ENCODE measurements at places on chromosomes 4 and X.

DNA sequence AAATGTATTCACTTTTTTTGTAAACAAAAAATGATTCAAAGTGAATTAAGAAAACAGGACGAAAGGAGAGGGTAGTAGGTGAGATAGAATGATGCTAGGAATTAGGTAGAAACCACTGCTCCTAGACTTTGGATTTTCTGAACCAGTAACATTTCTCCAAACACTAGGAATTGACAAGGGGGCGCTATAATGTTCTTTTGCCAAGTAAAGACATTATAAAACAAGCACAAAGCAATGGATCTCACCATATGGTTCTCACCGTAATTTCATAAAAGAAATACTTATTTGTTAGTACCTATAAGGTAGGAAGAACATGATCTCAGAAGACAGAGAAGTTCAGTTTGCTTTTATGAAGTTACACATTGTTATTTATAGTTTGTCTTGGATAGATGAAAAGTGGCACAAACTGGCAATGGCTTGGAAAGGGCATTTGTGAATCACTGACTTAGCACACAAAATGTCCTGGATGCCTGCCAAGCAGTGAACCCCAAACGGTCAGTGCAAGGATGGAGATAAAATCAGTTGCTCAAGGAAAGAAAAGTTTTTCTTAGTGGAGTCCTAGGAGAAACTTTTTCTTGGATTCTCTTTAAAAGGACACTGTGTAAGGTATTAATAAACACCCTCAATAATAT is 8.1 kb upstream of the TBC1D1 start:
- peaks cover 1% of the 10 kb centered on the region for H3K36me3 ChIP-seq
- peaks cover 12% of the 10 kb centered on the region for H3K4me1 ChIP-seq
- H3K27ac ChIP-seq = no peak overlapping the region
- DNase-seq = no peak
- H3K4me3 ChIP-seq = no peak overlapping the region
- H3K27me3 ChIP-seq = peaks cover 5% of the 10 kb centered on the region

- H3K4me3 ChIP-seq = peak overlapping the region; percentile 97
- H3K27me3 ChIP-seq = no peaks in the 10 kb centered on the region
- peak; percentile 82 for DNase-seq
- H3K4me1 ChIP-seq = peaks cover 59% of the 10 kb centered on the region
- peak overlapping the region; percentile 93 for H3K27ac ChIP-seq
Measured at GRCh38 chr4:10115797-10116568, 616 bp downstream of the WDR1 start.

DNA sequence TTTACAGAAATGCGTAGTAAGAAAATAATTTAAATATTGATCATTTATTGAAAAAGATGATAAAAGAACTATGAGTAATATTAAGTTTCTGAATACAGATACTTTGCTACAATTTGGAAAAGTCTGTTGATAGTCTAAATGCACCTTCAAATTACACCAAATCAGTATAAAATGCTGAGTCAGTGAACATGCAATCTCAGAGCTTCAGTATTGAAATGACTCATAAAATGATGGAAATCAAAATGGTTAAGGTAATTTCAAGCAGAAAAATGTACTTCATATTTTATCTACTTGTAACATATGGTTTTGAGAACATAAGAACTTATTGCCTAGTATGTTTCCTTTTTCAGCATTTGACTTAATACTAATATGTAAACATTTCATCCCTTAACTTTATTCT is 448.2 kb downstream of the PCDH10 start:
- no peak overlapping the region for H3K4me3 ChIP-seq
- no peaks in the 10 kb centered on the region for H3K36me3 ChIP-seq
- H3K27ac ChIP-seq = no peak overlapping the region
- H3K4me1 ChIP-seq = no peaks in the 10 kb centered on the region

DNA sequence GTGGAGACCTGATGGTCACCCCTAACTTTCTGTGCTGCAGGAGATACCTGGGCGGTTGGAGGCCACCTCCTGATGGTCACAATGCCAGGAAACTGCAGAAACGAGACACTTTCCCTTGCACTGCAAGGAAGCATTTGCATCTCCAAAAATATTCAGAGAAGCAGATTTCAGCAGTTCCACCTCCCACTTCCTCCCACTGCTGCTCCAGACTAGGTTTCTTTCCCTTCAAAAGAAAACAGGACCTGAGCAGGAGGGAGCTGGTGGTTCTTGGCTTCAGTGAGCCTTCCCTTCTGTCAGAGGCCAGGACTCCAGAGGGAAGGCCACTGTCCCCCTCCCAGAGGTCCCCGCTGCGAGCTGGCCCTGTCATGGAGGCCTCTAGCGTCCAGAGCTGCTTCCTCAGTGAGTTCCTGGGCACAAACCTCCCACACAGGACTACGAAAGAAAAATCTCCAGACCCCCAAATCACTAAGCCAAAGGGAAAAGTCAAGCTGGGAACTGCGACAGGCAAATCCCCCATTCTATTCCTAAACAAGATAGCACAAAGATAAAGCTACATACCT is 35.9 kb downstream of the GPM6B start:
- no peak overlapping the region for H3K27ac ChIP-seq
- no peak overlapping the region for H3K4me3 ChIP-seq
- DNase-seq = no peak

DNA sequence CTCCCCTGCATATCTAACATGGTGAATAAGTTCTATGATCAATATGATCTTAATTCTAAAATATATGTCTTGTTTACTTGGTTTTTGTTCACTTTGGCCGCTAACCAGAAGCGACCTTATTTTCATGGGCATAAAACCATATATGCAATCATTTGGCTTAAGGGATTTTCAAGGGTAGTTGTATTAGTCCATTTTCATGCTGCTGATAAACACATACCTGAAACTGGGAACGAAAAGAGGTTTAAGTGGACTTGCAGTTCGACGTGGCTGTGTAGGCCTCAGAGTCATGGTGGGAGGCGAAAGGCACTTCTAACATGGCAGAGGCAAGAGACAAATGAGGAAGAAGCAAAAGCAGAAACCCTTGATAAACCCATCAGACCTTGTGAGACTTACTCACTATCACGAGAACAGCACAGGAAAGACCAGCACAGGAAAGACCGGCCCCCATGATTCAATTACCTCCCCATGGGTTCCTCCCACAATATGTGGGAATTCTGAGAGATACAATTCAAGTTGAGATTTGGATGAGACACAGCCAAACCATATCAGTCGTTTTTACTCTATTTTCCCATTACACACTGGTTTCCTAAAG is 114.3 kb upstream of the CPEB2 start:
- H3K27me3 ChIP-seq = peaks cover 12% of the 10 kb centered on the region
- H3K4me1 ChIP-seq = no peaks in the 10 kb centered on the region
- H3K4me3 ChIP-seq = no peak overlapping the region
- H3K36me3 ChIP-seq = no peaks in the 10 kb centered on the region
- no peak overlapping the region for H3K27ac ChIP-seq
- no peak for DNase-seq

DNA sequence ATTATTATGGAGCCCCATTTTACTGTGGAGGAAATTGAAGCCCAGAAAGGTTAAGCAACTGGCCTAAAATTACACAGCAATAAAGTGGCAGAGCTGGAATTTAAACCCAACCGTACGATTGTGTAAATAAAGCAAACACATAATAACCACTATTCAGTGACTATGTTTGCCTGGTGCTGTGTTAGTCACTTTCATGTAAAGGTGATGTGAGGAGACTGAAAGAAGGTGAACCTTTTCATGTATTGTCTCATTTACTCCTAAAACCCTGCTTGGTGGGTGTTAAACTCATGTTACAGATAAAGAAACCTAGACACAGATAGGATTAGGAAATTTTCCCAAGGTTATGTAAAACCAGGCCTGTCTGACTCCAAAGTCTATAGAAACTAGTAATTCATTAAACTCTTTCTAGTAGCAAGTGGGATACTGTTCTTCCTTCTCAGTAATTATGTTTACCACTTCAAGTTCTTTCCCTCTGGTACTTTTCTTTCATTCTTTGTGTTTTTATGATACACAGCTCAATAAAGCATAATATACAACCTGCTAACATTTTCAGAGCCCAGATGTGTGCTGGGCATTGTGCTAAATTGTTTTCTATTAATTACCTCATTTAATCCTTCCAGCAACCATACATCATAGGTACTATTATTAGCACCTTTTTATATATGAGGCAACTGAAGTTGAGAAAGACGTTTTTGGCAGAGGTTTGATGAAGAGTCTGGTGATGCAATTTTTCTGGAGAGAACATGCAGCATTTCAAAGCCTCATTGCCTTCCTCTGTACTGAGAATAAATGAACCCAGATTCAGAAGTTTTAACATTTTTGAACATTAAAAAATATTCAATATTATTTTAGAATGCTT is 202.7 kb downstream of the SPRY1 start:
- H3K27me3 ChIP-seq = no peaks in the 10 kb centered on the region
- peaks cover 17% of the 10 kb centered on the region for H3K36me3 ChIP-seq
- peak overlapping the region; percentile 83 for H3K27ac ChIP-seq
- H3K4me1 ChIP-seq = peaks cover 53% of the 10 kb centered on the region
- H3K4me3 ChIP-seq = peak overlapping the region; percentile 35
- no peak for DNase-seq

DNA sequence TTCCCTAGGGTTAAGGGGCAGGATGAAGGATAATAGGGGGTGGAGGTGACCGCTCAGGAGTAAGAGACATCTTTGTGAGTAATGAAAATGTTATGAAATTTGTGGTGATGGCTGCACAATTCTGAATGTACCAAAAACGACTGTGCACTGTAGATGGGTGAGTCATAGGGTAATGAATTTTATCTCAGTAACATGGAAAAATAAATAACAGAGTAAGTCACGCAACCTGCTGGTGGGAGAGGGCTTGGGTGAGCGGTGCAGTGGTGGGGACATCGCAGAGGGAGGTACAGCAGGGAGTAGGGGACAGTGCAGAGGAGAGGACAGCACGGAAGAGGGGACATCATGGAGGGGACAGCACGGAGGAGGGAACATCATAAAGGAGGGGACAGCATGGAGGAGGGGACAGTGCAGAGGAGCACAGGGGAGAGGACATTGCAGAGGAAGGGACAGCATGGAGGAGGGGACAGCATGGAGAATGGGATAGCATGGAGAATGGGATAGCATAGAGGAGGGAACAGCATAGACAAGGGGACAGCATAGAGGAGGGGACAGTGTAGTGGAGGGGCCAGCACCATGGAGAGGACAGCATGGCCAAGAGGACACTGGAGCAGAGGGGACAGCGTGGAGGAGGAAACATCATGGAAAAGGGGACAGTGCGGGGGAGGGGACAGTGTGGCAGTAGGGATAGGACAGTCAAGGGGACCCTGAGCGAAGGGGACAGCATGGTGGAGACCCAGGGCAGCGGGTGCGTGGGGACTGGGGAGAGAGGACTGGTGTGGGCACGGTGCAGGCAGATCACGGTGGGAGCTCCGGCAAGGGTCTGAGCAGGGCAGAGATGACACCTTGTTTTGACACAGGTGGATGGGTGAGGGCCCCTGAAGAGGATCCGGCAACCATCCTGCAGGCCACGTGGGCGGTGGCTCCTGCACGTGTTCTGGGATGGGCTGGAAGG is 68.5 kb upstream of the MXD4 start:
- no peaks in the 10 kb centered on the region for H3K4me1 ChIP-seq
- DNase-seq = no peak
- no peaks in the 10 kb centered on the region for H3K36me3 ChIP-seq

DNA sequence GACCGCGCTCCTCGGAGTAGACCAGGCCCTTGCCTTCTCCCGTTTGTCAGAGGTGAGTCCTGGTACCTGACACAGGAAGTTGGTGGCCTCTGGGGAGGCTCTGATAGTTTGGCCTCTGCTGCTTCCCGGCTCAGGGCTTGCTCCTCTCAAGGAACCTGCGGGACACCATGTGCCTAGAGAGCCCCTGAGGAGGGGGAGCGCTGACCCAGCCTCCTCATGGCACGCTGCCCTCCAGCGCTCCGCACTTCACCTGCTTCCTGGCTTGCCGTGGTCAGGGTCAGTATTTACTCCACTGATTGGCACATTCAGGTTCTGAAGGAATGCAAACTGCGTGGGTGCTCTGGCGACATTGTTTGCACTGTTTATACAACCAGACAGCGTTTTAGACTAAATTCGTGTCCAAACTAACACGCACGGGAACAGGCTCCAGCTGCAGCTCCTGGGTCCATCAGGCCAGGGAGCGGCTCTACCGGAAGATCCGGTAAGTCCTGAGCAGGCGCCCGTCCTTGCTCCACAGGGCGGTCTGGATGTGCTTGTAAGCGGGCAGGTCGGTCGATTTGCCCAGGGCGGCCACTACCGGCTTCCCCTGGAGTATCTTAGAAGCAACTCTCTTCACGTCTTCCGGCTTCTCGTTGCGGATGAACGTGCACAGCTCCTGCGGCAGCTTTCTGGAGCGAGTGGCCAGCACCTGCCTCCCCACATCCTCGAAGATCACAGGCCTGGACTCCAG is 121.6 kb upstream of the GRID2 start:
- no peaks in the 10 kb centered on the region for H3K36me3 ChIP-seq
- DNase-seq = no peak
- H3K27ac ChIP-seq = no peak overlapping the region
- H3K4me1 ChIP-seq = no peaks in the 10 kb centered on the region

GRCh38 chrX:123685232-123685631 is 47.6 kb downstream of the THOC2 start:
- no peak overlapping the region for H3K27ac ChIP-seq
- peaks cover 29% of the 10 kb centered on the region for H3K36me3 ChIP-seq
- H3K4me3 ChIP-seq = no peak overlapping the region
- no peaks in the 10 kb centered on the region for H3K27me3 ChIP-seq
- DNase-seq = no peak

DNA sequence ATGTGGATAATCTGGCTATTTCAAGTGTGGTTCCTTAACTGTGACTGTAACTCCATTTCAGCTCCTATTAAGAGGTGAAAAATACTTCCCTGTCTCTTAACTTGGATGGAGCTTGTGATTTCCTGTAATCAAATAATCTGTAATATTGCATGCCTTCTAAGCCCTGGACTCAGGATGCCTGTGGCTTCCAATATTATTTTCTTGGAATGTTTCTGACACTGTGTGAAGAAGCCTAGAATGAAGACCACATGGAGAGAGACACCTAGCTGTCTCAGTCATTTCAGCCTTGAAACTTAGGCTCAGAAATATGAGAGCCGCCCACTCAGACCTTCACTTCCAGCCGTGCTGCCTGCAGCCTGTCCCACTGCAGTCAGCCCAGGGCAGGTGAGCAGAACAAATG is 544.3 kb downstream of the TRIML1 start:
- no peaks in the 10 kb centered on the region for H3K27me3 ChIP-seq
- H3K36me3 ChIP-seq = no peaks in the 10 kb centered on the region
- no peak for DNase-seq
- no peak overlapping the region for H3K4me3 ChIP-seq
- H3K4me1 ChIP-seq = no peaks in the 10 kb centered on the region

DNA sequence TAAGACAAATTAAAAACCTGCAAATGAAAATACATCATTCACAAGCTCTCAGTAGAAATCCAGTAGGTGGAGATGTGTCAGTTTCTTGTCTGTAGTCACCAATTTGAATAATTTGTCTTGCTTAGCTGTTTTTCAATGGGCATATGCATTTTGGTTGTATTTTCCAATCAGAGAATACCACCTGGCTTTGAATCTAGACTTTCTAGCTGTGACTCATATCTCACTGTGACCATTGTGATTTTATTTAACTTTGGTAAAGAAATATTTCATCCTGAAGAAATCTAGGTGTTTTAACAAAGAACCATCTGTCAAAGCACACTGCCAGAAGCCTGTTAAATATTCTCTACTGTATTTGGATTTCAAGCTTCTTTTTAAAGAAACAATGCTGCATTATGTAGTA is 1650.6 kb upstream of the IGFBP7 start:
- H3K4me1 ChIP-seq = no peaks in the 10 kb centered on the region
- no peak overlapping the region for H3K4me3 ChIP-seq
- no peaks in the 10 kb centered on the region for H3K36me3 ChIP-seq
- no peak overlapping the region for H3K27ac ChIP-seq
- no peak for DNase-seq

Data from activated naive CD8-positive, alpha-beta T cell treated with anti-CD3 and anti-CD28 coated beads, Interleukin-2, amount 10 ng/mL, durations not matched to agents 7 days and 5 days (primary cell).